Activated CD4-positive, CD25-positive, alpha-beta regulatory T cell (primary cell): ENCODE measurements at places on chromosomes 4 and X.

- DNase-seq = no peak
Measured at GRCh38 chr4:137621056-137621455, 88.8 kb upstream of the PCDH18 start.

GRCh38 chr4:66097218-66097617 is 426.9 kb upstream of the EPHA5 start:
- DNase-seq = no peak

DNA sequence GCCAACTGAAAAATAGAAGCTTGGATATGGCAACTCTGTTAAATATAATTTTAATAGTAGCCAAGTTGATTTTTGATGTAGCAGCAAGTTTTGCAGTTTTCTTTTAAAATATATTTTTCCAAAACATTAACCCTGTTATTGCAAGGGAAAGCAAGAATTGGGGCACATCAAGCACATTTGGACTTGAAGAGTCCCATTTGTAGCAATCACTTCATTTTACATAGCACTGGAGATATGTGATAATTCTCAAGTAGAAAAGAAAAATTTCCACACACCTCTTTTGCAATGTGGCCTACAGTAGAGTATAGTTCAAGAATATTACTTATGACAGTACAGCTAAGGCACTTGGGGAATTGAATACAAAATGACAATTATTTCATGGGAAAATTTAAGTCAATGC is 1.9 kb upstream of the PPP4R3C start:
- no peak for DNase-seq

GRCh38 chrX:101117701-101118100 is 19.7 kb downstream of the CENPI start:
- DNase-seq = no peak

- no peak for DNase-seq
Measured at GRCh38 chr4:16066586-16067128, 17.2 kb downstream of the PROM1 start.

DNA sequence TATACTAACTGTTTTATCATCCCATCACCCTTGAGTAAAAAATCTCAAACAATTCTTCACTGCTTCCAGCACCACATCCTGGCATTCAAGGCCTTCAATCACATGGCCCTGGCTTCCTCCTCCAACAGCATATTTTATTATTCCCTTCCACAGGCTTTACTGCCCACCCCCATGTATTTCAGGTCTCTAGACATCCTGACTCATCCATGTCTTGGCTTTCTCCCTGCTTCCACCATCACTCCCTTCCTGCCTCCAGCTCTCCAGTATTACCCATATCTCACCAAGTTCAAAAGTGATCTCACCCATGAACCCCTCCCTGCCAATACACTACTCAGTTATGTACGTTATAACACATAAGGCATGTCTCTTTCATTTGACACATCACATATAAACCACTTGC is 34.7 kb upstream of the PLAC1 start:
- DNase-seq = no peak

DNA sequence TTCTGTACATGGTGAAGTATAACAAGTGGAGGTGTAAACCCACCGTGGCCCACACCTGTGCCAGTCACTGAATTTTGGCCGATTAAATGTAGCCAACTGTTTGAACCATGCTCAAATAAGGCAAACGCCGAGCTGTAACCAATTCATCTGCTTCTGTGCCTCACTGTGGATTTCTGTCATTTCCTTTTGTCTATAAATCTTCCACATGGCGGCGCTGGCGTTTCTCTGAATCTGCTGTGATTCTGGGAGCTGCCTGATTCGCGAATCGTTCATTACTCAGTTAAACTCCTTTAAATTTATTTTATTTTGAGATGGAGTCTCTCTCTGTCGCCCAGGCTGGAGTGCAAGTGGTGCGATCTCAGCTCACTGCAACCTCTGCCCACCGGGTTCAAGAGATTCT is 19.2 kb downstream of the SUPT20HL2 start:
- DNase-seq = no peak

- DNase-seq = no peak
Measured at GRCh38 chrX:46383006-46383405, 162.2 kb downstream of the ZNF674 start.

- no peak for DNase-seq
Measured at GRCh38 chrX:40543661-40544328, 37.0 kb upstream of the ATP6AP2 start.

DNA sequence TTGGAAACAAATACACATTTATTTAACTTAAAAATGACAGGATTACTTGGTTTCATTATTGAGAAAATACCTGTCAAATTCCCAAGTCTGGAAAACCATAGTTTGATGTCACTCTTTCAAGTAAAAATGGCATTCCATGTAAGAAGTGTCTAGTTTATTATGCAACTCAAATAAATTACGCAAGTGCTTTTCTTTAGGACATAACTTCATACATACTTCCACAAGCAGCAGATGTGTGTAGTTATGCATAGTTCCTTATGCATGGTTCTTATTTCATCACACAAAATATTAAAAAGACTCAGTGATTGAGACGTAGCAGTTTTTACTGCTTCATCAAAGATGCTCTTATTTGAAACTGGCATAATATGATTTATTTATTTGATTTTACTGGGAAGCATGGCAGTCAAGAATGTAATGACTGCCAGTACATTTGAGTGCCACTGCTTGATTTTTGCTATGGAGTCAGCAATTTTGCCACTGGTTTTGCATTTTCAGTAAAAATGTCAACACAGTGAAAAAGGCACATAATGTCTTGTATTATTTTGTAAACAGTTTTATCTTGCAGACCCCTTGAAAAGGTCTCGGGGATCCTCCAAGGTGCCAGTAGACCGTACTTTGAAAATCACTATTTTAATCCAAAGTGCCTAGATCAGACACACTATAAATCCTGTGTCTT is 62.1 kb downstream of the CLCN3 start:
- no peak for DNase-seq

- DNase-seq = no peak
Measured at GRCh38 chrX:103413705-103414387, 37.5 kb downstream of the BEX3 start.

- no peak for DNase-seq
Measured at GRCh38 chr4:151862766-151863165, 102.0 kb upstream of the GATB start.

- no peak for DNase-seq
Measured at GRCh38 chrX:114127411-114128025, 456.4 kb upstream of the HTR2C start.

- no peak for DNase-seq
Measured at GRCh38 chr4:173500841-173501591, 29.0 kb downstream of the HAND2 start.

DNA sequence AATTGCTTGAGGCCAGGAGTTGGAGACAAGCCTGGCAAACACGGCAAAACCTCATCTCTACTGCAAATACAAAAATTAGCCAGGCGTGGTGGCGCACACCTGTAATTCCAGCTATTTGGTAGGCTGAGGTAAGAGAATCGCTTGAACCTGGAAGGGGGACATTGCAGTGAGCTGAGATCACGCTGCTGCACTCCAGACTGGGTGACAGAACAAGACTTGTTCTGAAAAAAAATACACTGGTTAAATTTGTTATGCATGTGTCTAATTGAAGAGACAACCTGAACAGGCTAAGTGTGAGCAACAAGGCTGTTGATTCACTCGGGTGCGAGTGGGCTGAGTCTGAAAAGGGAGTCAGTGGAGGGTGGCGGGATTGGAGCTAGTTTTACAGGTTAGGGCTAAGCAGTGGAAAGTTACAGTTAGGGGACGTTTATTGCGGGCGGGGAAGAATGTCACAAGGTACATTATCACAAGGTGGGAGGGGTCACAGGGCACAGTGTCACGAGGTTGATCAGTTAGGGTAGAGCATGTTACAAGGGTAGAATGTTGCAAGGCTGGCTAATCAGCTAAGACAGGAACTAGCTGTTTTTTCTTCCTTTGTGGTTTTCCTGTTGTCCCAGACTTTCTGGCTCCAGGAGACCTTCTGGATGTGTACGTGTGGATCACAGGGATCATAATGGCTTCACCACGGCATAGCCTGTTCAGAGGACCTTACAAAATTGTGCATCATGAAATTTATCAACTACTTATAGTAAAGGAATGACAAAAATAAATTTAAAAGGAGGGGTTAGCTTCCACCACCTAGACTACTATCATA is 115.8 kb downstream of the NAA11 start:
- no peak for DNase-seq

DNA sequence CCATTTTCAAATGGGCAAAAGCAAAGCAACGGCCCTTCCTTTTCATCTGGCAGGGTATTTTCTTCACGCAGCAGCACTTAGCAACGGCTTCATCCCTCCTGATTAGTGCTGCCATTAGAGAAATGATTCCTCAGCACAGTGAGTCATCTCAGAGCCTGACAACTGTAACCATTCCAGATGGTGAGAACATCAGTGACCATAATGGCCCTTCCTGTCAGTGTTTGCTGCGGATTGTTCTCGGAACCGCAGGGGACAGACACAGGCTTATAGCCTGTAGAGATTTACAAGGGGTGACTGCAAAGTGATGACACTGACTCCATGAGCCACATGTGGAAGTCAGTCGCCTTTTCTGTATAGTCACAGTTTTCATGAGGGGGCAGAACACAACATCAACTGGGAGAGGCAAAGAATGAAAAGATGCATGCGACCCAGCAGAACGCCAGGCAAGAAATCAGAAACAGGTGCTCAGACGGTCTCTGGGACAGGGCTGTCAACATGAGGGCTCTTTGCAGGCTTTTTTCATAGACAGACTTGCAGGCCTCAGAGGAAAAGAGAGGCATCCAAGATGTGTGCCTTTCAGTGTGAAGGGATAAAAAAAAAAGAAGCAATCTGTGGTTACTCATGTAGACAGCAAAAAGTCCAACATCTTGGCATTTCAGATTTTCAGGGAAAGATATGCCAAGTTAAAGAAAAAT is 69.9 kb upstream of the FBXW7 start:
- DNase-seq = no peak

DNA sequence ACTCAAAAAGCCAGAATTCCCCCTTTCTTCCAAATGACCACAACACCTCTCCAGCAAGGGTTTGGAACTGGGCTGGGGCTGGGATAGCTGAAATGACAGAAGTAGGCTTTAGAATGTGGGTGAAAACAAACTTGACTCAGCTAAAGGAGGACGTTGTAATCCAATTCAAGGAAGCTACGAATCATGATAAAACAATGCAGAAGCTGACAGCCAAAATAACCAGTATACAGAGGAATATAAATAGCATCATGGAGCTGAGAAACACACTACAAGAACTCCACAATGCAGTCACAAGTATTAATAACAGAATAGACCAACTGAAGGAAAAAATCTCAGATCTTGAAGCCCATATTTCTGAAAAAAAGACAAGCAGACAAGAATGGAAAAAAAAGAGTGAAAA is 95.8 kb upstream of the TET2 start:
- no peak for DNase-seq

- DNase-seq = no peak
Measured at GRCh38 chrX:16445166-16445752, 204.7 kb upstream of the S100G start.

DNA sequence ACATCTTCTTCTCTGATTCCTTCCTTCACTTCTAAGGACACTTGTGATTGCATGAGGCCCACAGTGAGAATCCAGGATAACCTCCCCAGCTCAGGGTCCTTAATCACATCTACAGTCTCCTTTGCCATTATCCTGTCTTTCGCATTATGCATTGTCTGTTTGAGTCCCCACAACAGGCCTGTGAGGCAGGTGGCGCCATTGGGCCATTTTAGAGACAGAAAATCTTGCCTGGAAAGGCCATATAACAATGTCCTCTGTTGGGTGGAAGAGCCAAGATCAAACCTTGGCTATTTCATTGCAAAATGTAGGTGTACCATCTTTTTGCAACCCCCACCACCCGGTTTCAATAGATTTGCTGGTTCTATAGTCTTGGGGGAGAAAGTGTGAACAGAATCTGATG is 11.8 kb upstream of the DCUN1D4 start:
- DNase-seq = peak; percentile 29

GRCh38 chr4:8147231-8147970 is 11.2 kb downstream of the ABLIM2 start:
- DNase-seq = no peak

- no peak for DNase-seq
Measured at GRCh38 chr4:147927377-147928137, 195.7 kb downstream of the ARHGAP10 start.

- no peak for DNase-seq
Measured at GRCh38 chr4:173499658-173500535, 30.1 kb downstream of the HAND2 start.

- no peak for DNase-seq
Measured at GRCh38 chr4:184613405-184613804, 35.8 kb downstream of the CASP3 start.

DNA sequence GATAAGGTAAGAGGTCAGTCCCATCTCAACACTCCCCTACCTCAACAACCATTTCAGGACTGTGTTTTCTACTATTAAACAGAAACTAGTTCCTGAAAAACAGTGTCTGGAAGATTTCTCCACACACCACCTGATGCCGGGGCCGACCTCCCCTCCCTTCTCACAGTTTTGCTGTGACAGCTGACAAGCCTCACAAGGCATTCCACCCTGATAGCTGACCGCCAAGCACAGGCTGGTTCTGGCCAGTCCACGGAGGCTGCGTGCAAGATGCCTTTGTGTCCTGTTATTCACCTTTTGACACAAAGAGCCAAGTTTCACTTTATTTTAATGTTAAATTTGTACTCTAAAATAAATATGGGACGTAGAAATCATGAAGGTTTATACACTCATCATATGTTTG is 758.6 kb downstream of the PDHA2 start:
- no peak for DNase-seq

DNA sequence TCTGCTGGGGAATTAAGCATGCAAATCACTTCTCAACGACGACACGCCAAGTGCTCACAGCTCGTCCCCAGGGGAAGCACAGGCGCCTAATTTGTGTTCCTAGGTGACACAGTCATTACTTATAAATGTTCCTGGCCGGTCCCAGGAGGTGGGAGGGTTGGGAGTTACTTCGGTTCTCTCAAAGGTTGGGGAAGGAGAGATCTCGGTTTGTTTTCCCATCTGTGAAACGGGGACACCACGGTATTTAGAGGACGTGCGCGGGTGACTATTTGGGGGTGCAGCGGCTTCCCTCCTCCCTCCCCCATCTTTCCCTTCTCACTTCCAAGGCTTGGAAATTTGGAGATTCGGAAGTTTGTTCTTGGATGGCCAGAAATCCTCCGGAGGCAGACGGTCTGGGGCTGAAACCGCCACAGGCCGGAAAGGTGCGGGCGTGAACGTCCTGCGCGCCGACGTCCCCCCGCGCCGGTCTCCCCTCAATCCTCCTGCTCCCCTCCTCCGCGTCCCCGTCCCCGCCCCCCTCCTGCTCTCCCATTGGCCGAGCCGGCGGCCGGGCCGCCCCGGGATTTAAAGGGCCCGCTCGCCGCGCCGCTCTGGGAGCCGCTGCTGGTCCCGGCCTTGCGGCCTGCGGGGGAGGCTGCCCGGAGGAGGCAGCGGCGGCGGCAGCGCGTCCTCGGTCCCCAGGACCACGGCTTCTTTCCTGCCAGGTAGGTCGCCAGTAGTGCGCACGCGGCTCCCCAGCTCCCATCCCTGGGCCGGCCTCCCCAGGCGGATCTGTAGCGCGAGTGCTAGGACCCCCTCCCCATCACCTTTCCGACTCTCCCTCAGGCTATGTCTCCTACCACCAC is at the start of gene PORCN:
Gene PORCN, plus strand, starts transcription at position 593 of the 845 bp plus-strand sequence. CDS start 829 bp downstream, outside the sequence.
- DNase-seq = peak; percentile 52

GRCh38 chrX:63506320-63506719 is 155.2 kb upstream of the SPIN4 start:
- DNase-seq = no peak

- DNase-seq = no peak
Measured at GRCh38 chr4:148090503-148091476, 351.4 kb downstream of the NR3C2 start.
